ENCODE measurements at places on chromosomes 4 and X. TPM values are rescaled to one million over a fixed set of nuclear protein-coding genes. Genes with fewer than 3 reads are reported as not detected.

- no peaks in the 10 kb centered on the region for H3K27me3 ChIP-seq
- DNase-seq = no peak
- no peak overlapping the region for H3K27ac ChIP-seq
- H3K4me3 ChIP-seq = no peak overlapping the region
- peaks cover 7% of the 10 kb centered on the region for H3K4me1 ChIP-seq
- no peaks in the 10 kb centered on the region for H3K36me3 ChIP-seq
Observed at GRCh38 chr4:182975806-182976205, 58.6 kb upstream of the DCTD start.

DNA sequence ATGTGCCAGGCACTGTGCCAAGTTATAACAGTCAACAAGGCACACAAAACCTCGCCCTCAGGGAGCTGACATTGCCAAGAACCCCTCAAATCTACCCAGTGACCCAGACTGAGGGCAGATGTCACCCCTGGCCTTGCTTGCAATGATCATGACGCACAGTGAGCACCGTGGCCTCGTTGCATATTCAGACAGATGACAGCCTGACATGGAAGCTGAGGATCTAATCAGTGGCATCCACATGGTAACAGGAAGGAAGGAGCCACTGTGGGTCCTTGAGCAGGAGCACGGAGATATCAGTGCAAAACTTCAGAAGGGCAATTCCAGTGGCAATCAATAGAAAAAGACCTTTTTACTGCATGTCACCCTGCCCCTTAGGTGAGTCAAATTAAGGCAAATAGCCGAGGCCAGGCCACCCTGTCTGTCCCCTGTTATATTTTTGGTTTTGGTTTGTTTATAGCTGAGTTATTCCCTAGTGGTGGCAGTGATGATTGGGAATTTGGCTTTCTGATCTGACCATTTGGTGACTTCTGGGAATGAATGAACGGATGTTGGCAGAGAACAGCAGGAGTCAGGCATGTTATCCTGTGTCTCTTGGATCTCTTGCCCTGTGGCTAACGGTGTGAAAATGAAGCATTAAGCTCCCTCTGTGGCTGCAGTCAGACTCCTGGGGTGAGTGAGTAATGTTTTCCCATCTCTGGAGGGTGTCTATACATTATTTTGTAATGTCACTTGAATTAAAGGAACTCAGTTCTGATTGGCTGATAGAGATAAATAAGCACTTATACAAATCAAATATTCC, 20.4 kb downstream of the WDR13 start:
- H3K4me1 ChIP-seq = no peaks in the 10 kb centered on the region
- H3K27me3 ChIP-seq = no peaks in the 10 kb centered on the region
- H3K36me3 ChIP-seq = no peaks in the 10 kb centered on the region

GRCh38 chr4:52657618-52658501, 1.2 kb downstream of the USP46 start:
- no peak for DNase-seq
- peak overlapping the region; percentile 93 for H3K4me3 ChIP-seq
- peak overlapping the region; percentile 36 for H3K27ac ChIP-seq
- H3K36me3 ChIP-seq = no peaks in the 10 kb centered on the region

DNA sequence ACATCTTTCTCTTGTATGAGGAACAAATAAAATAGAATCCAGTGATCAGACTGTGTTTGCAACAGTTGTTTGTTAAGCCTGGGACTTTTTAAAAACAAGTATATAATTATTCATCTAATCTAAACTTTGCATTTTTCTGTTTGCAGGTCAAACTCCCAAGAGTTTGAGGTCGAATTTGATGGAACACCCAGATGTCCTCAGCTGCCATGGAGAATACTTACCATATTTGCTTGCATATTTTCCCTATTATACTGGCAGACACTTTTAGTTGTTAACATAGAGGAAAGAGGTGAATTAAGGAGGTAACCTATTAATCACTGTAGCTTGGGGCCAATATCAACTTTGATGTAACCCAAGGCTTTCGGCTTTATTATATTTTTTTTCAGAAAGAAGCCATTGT, 401.5 kb upstream of the DIPK2B start:
- H3K36me3 ChIP-seq = no peaks in the 10 kb centered on the region
- no peak overlapping the region for H3K4me3 ChIP-seq
- no peak for DNase-seq
- no peaks in the 10 kb centered on the region for H3K27me3 ChIP-seq

GRCh38 chrX:31609130-31609529, 537.3 kb upstream of the FTHL17 start:
- no peaks in the 10 kb centered on the region for H3K4me1 ChIP-seq
- H3K4me3 ChIP-seq = no peak overlapping the region
- DNase-seq = no peak

DNA sequence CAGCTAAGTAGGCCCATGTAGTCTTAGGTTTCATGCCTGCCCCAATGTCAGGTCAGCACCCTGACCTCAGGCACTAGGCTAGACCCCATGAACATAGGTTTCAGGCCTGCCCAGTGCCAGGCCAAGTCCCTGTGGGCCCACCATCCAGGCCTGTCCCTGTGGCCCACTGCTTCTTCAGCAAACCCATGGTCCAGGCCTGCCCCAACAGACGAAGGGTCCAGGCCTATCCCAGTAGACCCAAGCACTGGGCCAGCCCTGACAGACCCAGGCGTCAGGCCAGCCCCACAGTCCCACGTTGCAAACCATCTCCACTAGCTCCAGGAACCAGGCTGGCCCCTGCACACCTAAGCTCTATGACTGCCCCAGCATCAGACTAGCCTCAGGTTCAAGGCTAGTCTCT, 92.4 kb downstream of the ENOX2 start:
- no peaks in the 10 kb centered on the region for H3K27me3 ChIP-seq
- no peaks in the 10 kb centered on the region for H3K36me3 ChIP-seq
- H3K4me1 ChIP-seq = no peaks in the 10 kb centered on the region
- no peak for DNase-seq
- H3K27ac ChIP-seq = no peak overlapping the region
- H3K4me3 ChIP-seq = no peak overlapping the region

MBTPS2 gene
- total RNA-seq = 6.5 TPM

SHROOM2 gene
- 9.9 TPM for total RNA-seq

DNA sequence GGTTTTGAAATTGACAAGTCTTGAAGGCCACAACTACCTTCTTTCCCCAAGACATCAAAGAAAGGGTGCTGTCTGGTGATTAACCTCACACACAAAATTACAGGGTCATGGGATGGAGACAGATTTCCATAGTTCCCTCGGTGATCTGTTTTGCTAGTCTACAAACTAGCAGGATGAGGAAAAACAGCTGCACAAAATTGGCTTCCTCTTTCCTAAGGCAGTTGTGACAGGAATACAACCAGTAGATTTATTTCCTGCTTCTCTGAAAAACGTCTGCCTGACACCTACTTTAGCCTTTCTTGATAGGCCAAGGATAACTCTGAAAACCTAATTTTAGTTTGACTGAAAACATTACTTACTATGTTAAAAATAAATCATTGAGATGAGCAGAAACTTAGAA, 39.6 kb downstream of the DKK2 start:
- DNase-seq = no peak
- H3K27me3 ChIP-seq = no peaks in the 10 kb centered on the region
- no peaks in the 10 kb centered on the region for H3K36me3 ChIP-seq
- no peaks in the 10 kb centered on the region for H3K4me1 ChIP-seq
- no peak overlapping the region for H3K27ac ChIP-seq
- no peak overlapping the region for H3K4me3 ChIP-seq

DNA sequence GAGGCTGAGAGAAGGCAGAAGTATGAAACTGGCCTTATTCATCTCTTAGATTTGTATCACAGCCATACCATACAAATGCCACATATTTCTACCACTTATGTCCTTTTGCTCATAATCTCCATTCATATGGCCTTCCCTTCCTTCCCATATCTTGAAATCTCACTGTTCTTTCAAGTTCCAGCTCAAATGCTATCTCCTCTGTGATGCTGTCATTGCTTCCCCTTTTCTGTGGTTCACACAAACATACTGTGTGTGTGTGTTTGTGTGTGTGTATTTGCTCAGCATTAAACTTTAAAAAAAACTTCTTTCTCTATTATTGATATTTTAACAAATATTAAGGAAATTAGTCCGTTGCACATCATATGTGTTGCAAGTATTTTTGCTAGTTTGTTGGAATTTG, 26.7 kb downstream of the PHKA1 start:
- H3K27ac ChIP-seq = no peak overlapping the region
- H3K4me3 ChIP-seq = no peak overlapping the region
- H3K4me1 ChIP-seq = no peaks in the 10 kb centered on the region
- no peaks in the 10 kb centered on the region for H3K36me3 ChIP-seq
- H3K27me3 ChIP-seq = no peaks in the 10 kb centered on the region
- no peak for DNase-seq

SASH3 gene
- 4.2 TPM for total RNA-seq

DNA sequence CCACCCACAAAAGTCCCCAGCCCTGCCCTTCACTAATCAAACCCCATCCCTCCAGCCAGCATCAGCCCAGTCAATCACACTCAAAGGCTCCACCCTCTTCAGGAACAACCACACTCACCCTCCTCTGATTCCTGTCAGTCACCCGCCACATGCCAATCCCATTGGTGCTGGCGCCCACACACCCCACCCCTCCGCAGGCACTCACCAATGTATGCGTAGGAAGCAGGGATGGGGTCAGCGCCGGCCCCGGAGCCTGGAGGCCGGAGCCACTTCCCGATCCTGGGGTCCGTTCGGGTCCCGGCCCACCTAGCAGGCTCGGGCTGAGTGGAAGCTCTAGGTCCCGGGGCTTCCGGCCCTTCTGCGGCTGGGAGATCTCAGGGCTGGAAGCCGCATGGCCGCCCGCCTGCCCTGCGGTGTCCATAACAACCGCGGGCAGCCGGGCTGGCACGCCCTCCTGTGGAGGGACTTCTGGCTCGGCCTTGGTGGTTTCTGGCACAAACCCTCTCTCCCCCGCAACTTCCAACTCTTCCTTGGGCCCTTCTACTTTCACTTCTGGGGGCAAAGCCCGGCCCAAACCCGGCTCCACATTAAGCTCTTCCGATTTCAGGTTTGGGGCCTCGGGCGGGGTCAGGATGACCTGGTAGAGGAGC, 7.9 kb upstream of the CFP start:
- peaks cover 13% of the 10 kb centered on the region for H3K36me3 ChIP-seq
- no peaks in the 10 kb centered on the region for H3K27me3 ChIP-seq
- H3K4me1 ChIP-seq = no peaks in the 10 kb centered on the region
- H3K27ac ChIP-seq = no peak overlapping the region

PSAPL1 gene
- total RNA-seq = under 0.01 TPM

- H3K27me3 ChIP-seq = no peaks in the 10 kb centered on the region
- no peaks in the 10 kb centered on the region for H3K4me1 ChIP-seq
- H3K27ac ChIP-seq = no peak overlapping the region
Observed at GRCh38 chr4:69744157-69744478, 16.3 kb downstream of the SULT1B1 start.

GRCh38 chr4:156169011-156169410, 215.3 kb upstream of the CTSO start:
- no peaks in the 10 kb centered on the region for H3K27me3 ChIP-seq
- DNase-seq = no peak
- no peaks in the 10 kb centered on the region for H3K4me1 ChIP-seq
- no peak overlapping the region for H3K4me3 ChIP-seq
- H3K36me3 ChIP-seq = no peaks in the 10 kb centered on the region
- H3K27ac ChIP-seq = no peak overlapping the region

ADGRG2 gene
- 0.15 TPM for total RNA-seq

DNA sequence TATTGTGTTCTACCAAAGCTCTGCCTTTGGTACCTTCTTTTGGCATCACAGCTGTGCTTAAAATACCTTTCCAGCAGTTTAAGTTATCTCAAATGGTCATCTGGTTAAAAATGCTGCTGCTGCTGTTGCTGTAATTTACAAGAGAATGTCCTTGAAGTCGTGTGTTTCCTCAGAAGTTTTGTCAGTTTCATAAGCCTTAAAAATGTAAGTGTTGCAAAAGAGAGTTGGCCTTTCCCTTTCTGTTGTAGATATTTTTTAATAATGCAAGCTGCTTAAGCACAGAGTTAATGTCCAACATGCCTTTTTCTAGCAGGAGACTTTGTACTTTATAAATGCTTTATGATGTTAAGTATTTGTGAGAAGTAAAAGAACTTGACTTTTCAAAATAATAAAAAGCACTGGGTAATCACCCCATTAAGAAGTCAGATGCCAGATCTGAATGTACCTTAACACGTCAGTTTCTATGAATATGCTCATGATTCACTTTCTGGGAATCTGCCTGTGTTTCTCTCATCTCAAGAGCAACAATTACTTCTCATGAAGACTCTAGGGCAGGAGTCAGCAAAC, 35.3 kb upstream of the TENM3 start:
- DNase-seq = no peak
- H3K27me3 ChIP-seq = no peaks in the 10 kb centered on the region
- no peaks in the 10 kb centered on the region for H3K36me3 ChIP-seq
- H3K27ac ChIP-seq = no peak overlapping the region

NLGN4X gene
- 1.9 TPM for total RNA-seq

DNA sequence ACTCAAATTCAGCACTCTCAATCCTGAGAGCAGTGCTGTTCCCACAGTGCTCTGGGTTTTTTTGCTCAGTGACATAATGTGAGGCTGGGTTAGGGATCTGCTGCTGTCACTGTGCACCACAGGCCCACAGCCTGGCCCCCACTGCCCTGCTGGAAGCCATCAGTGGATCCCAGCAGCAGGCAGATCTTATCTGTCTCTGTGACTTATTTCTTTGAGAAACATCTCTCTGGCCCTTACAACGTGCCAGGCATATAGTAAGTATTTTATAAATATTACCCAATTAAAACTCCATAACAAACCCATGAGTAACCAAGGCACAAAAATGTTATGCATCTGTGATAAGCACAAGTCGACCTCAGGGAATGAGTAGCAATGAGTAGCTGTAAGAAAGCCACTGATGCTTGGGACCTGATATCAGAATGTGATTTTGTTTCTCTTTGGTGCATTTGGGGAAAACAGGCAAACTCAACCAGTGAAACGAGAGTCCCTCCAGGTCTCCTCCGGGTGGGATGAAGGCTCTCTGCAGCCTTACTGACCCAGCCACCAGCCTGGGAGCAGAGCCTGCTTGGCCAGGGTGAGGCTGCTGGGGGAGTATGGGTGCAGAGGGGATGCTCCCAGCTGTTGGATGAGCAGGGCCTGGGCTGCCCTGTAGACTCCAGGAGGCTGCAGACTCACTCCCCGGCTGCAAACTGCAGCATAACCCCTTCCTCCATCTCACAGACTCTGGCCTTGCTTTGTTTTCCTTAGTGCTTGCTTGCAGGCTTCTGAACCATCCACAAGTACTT, 172.7 kb upstream of the LNX1 start:
- no peak for DNase-seq
- H3K4me1 ChIP-seq = no peaks in the 10 kb centered on the region
- no peak overlapping the region for H3K27ac ChIP-seq
- H3K4me3 ChIP-seq = no peak overlapping the region
- H3K27me3 ChIP-seq = no peaks in the 10 kb centered on the region

TLR10 gene
- 0.38 TPM for total RNA-seq
